ENCODE measurements at places on chromosomes 2 and 18.

DNA sequence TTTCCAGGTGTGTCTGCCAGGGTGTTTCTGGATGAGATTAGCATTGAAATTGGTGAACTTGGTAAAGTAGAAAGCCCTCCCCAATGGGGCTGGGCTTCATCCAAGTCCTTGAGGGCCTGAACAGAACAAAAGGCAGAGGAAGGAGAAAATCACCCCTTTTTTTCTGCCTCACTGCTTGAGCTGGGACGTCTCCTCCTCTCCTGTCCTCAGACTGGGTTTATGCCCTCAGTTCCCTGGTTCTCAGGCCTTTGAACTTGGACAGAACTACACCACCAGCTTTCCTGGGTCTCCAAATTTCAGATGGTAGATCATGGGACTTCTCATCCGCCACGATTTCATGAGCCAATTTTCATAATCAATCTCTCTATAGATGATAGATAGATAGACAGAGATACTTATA is 53.7 kb upstream of the BIN1 start:
- DNase-seq = no peak

- no peak for DNase-seq
Measured at GRCh38 chr2:239385096-239386000, 15.5 kb downstream of the HDAC4 start.

GRCh38 chr18:76754351-76754750 is 68.0 kb upstream of the ZNF236 start:
- no peak for DNase-seq

DNA sequence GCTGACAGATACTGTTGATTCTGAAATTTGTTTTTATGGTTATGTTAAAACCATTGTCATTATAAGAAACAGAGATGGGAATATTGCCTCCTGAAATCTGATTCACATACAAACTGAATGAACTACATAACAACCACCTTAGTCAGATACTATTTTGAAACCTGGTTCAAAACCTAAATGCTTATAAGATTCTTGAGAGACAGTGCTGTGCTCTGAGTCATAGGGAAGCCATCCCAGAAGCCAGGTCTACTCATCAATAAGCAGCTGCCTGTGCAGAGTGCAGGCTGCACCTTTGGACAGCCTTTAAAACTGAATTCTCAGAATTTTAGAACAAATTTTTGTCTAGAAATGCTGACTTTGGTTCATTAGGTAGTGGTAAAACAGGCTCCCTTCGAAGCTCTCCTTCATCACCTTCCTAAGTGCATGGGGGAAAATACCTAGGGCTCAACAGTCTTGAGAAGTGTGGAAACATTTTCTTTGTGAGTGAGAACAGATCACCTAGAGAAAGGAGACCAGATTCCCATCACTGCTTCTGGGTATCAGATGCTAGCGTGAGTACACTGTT is at the start of gene SERPINB7:
Gene SERPINB7 (plus strand): TSS at position 253 of the 565 bp plus-strand sequence. CDS start 6,955 bp downstream, outside the sequence.
- no peak for DNase-seq

- DNase-seq = no peak
Measured at GRCh38 chr2:7269106-7269643, 352.0 kb downstream of the RNF144A start.

- no peak for DNase-seq
Measured at GRCh38 chr2:114405247-114406116, 37.0 kb upstream of the DPP10 start.

DNA sequence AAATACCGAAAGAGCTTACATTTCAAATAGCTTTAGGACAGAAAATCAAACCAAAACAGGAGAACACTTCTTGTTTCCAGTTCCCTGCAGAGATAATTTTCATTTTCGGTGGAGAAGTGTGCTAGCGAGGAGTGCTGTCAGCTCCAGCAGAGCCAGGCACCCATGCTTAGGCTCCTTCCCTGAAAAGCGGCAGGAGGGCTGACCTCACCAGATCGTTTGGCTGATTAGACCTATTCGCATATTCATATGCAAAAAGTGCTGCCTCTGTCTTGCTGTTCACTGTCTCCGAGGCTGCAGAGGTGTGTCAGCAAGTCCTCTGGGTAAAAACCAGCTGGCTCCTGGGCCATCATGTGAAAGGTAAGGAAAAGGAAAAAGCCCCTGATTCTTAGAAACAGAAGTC is 225.8 kb upstream of the COPS8 start:
- DNase-seq = no peak

GRCh38 chr2:146952696-146953095 is 892.1 kb upstream of the ACVR2A start:
- no peak for DNase-seq

DNA sequence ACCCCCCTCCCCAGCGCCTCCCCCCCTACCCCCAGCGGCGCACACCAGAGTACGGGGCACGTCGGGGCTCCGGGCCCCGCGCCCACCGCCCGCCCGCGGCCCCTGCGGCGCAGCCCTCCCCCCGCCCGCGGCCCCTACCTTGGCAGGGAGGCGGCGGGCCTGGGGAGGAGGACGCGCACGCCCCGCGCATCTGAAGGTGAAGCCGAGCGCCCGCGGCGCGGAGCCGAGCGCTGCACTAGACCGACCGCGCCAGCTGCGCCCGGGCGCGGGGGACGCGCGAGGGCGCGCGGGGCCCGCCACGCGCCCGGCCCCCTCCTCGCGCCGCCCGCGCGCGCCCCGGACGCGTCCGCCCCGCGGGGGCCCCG is at the start of gene ZNF516:
Gene ZNF516 (minus strand): TSS at position 237 of the 365 bp plus-strand sequence. CDS start 52,188 bp downstream, outside the sequence.
- DNase-seq = no peak

GRCh38 chr2:223315813-223316212 is 263.8 kb downstream of the KCNE4 start:
- no peak for DNase-seq

DNA sequence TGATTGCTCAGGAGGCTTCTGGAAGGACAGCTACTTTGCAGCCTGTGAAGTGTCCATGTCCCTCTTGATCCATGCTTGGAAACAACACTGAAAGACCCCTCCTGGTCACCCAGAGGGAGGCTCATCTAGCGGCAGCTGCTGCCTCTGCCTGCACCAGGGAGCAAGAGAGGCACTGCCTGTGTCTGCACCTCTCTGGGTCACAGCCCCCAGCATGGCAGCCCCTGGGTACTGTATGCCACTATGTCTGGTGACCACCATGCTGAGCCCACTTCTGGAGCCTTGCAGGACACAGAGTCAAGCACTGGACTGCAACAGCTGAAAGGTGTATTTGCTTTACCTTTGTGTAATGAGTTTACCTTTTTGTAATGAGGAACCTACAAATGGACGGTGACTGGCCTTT is 186.3 kb upstream of the MYT1L start:
- no peak for DNase-seq

DNA sequence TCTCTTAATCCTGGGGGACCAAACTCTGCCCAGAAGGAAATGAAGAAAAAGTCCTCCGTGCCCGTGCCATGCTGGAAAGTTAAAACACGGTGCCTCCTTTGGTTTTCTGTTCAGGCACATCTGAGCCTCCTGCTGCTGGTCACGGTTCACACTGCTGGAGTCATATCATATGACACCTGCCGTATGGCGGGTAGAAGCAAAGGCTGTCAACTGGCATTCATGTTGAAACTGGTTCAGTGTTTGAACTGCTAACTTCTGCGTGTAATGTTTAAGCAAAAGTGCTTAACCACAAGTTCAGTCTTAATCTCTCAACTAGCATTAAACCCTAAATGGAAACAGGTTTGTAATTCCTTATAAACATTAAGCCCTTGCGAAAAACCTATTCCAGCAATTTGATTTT is 3.1 kb downstream of the STK39 start:
- DNase-seq = no peak

- no peak for DNase-seq
Measured at GRCh38 chr2:24731923-24732322, 61.3 kb downstream of the PTRHD1 start.

DNA sequence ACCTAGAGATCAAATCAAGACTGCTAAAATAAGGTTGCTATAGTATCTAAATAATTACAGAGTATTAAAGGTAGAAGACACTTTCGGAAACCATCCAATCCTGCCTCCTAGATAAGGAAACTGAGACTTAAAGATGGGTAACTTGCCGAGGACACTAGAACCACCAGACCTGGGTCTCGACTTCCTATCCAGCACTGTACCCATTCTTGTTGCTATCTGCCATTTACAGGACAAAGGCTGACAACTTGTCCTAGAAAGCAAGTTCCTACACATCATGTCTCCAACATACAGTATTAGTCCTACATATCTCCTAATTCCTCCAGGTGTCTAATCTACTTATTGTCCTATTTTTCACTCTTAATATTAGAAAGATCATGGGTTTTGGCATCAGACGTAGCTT is 37.7 kb downstream of the TRAK2 start:
- DNase-seq = no peak

GRCh38 chr2:120678926-120679325 is 56.7 kb upstream of the GLI2 start:
- DNase-seq = no peak

- DNase-seq = no peak
Measured at GRCh38 chr18:67652288-67652687, 135.8 kb upstream of the DSEL start.

GRCh38 chr2:36058953-36059352 is 296.6 kb upstream of the CRIM1 start:
- no peak for DNase-seq

- DNase-seq = no peak
Measured at GRCh38 chr2:215635071-215635787, 199.4 kb upstream of the FN1 start.

- no peak for DNase-seq
Measured at GRCh38 chr2:238108423-238109183, 8.5 kb downstream of the ESPNL start.
